ENCODE measurements at places on chromosomes 2 and 18. TPM values are rescaled to one million over a fixed set of nuclear protein-coding genes. Genes with fewer than 3 reads are reported as not detected.

- no peak for DNase-seq
Measured at GRCh38 chr2:75634945-75635344, 11.6 kb upstream of the MRPL19 start.

- DNase-seq = no peak
Measured at GRCh38 chr2:195106681-195107380, 550.2 kb upstream of the SLC39A10 start.

- no peak for DNase-seq
Measured at GRCh38 chr2:212424082-212424481, 114.5 kb downstream of the ERBB4 start.

TGFA gene
- total RNA-seq = not detected

CTDP1 gene
- 15.4 TPM for total RNA-seq

TUBB8B gene
- not detected for total RNA-seq
